ENCODE measurements at places on chromosomes 7 and 10.

DNA sequence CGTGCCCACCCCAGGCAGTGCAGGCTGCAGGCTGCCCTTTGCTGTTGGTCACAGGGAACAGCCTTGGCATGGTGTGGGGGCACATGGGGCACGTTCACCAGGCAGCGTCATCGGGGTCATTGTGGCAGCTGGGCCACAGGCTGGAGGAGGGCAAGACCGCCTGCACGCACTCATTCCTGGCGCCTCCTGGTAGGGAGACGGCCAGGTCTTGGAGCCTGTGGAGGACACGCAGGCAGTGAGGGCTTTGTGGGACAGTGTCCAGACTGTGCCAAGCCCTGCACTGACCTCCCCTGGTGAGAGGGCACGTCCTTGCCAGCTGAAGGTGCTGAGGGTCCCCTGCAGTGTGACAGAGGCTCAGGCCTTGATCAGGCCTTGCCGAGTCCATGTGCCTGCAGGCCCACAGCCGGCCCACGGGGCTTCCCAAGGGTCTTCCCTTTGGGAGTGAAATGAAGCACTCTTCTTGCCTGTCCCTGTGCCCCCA, 76.4 kb downstream of the NKX6-2 start:
- no peak for DNase-seq

DNA sequence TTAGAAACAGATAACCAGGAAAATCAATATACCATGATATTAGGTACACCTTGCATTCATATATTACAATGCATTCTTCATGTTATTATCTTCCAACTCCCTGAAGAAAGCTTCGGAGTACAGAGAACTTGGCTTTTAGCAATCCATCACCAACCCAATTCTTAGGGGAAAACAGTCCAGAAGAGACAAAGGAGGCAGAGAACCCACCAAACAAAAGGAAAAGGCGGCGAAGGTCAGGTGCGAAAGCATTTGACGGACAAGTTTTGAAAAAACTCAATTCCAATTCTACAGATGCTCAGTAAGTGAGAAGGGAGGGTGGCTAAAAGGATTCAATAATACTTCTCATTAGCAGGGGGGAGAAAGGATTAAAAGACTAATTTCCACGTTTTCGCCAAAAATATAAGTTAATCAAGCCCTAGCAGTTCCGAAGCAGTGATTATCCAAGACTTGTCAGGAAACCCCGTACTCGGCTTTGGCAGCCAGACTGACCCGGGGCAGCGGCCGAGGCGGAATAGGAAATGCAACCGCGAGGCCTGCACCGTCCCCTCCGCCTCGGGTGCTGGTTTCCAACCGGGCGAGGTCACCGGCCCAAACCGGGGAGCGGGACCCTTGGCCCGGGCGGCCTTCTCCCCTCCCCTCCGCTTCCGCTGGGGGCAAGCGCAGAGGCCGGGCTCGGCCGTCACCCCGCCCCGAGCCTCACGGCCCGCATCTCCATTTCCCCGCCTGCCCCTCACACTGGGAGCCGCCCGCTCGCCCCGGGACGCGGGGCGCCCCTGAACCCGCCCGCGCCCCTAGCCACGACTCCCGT, 747 bp downstream of the GDI2 start:
- peak; percentile 10 for DNase-seq

- DNase-seq = no peak
Observed at GRCh38 chr7:114422507-114423501, 8.2 kb downstream of the FOXP2 start.

GRCh38 chr10:109846832-109847231, 76.5 kb downstream of the XPNPEP1 start:
- no peak for DNase-seq

- no peak for DNase-seq
Observed at GRCh38 chr7:111485701-111486380, 76.5 kb downstream of the IMMP2L start.

GRCh38 chr7:27128776-27129728, 1.5 kb downstream of the HOXA4 start:
- DNase-seq = no peak

DNA sequence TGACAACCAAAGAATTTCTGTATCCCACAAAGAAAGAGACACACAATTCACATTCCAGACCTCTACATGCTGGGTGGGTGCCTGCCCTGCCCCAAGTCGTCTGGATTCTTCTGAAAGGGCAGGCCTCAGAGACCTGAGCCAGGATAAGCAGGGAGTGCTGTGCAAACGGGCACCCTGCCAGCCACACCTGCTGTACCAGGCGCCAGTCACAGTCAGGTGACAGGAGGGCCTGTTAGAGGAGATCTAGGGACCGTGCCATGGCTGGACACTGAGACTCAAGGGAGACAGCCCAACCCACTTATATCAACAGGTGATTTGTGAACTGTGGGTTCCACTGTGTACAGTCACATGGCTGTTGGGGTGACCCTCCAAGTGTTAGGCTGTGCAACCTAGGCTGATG, 103.1 kb upstream of the AFAP1L2 start:
- no peak for DNase-seq

DNA sequence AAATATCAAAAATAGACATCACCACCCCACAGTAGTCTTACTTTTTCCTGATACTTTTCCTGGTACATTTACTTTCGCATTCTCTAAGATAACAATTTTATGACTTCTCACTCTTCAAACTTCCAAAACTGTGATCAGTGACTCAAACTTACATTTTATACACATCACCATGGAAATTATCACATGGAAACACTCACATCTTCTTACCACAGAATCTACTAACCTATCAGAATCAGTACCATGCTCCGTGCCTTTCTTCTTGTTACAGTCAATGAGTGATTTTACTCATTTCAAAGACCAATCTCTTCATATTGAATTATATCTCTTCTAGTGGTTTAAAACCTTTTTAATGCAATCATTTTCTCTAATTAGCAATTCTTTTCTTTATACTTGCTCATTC, 120.3 kb downstream of the PTEN start:
- no peak for DNase-seq

- peak; percentile 37 for DNase-seq
Observed at GRCh38 chr10:60817398-60817805, 39.1 kb downstream of the CDK1 start.

DNA sequence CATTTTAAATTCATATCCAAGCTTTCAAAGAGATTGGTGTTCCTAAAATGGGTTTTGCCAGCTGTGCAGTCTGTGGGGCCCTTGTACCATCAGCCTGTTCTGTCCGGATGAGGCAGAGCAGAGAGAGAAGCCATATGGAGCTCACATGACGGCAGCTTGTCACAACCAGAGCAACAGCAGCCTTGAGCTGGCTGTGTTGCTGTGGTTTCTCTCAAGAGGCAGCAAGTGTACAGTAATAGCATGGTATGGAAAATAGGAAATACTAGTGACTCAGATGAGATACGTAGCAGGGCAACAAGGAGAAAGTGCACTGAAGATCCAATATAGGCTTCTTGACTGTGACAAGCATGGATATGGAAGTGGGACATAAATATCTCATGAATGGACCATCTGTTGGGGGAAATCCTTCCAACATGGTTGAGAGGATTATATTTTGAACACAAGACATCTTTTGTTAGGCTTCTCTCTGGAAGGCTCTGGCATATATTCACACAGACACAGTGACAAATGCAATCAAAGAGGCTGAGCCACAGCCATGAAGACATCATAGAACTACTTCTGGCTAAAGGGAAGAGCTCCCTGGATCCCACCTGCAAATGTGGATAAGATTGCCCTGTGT, 251.0 kb upstream of the TAC1 start:
- DNase-seq = no peak

GRCh38 chr7:68900096-68900495, 698.2 kb upstream of the AUTS2 start:
- DNase-seq = peak; percentile 8

DNA sequence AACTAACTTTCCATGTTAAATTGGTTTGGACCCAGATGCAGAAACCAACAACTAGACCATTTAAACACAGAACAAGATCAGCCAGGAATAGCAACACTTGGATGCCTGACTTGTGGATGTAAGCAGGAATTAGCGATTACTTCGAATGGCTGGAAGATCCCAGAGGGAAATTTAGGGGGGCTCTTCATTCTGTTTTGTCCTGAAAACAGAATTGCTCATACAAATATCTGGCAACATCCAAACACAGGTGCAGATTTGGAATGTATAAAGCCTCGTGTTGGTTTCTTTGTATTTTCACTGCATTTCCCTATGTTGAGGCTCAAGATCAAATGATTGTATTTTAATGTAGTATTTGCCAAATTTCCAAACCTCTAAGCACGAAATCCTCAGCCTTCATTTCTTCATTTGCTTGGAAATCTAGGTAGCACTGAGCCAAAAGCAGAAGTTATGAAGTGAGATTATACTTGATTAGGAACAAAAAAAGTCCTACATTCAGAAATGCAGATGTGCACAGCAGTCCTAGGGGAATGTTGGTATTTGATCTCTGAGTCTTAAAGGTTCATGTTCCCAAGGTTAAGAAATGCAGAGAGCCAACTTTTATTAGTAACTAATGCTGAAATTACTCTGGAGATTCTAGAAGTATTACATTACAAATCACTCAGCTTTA, 248.7 kb upstream of the TCF7L2 start:
- no peak for DNase-seq

- DNase-seq = no peak
Observed at GRCh38 chr10:61125560-61126170, 181.7 kb upstream of the RHOBTB1 start.

GRCh38 chr10:77501152-77501845, 136.3 kb downstream of the KCNMA1 start:
- DNase-seq = peak; percentile 98

DNA sequence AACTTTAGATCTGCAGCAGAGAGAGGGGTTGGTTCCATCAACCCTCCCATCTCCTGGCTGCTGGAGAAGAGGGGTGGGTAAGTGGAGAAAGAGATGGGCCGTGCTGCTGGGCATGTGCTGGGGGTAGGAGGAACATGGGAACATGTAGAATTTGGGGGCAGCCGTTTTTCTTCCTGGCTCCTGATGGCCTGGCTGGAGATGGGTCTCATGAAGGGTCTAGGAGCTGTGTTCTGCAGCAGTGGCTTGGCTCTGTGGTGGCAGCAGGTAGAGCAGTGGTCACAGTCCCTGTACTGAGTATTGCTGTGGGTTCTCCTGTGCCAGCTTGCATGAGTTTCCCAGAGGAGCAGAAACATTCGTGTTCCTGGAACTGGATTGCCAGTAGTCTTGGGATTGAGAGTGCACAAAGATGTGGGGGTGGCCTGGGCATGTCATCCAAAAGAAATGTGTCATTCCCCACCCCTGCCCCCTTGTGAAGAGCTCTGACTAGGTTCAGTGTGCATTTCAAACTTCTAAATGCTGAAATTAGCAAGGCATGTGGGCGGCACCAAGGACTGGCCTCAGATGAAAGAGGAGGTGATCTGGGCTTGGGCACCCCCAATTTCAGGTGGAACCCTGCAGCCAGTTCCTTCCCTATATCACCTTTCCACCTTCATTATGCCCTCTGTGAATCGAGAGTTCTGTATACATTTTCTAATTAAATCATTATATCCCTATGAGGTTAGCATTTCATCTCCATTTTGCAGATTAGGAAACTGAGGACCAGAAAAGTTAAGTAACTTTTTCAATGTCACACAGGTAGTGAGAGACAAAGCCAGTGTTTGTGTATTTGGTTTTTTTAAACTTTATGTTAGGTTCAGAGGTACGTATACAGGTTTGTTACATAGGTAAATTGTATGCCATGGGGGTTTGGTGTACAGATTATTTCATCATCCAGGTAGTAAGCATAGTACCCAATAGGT, 2.1 kb downstream of the CHST3 start:
- DNase-seq = peak; percentile 76

GRCh38 chr7:20597339-20597738, 18.1 kb upstream of the ABCB5 start:
- DNase-seq = peak; percentile 54

- peak; percentile 68 for DNase-seq
Observed at GRCh38 chr7:70923181-70923845, 208.6 kb upstream of the GALNT17 start.

DNA sequence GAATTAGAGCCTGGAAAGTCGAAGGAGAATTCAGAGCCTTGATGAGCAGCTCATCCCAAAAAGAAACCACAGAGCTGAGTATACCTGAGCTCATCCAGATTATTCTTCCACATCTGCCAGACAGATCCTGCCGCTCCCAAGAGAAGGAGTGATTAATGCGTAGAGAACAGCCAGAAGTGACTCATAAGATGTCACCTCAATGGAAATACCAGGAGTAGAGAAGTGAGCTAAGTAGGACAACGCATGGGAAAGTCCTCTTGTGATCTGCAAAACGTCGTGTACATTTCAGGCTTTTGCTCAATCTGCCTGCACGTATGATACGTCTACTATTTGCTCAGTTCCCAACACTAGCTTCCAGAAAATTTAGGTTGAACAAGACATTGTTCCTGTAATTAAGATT, 230.5 kb upstream of the AUTS2 start:
- peak; percentile 71 for DNase-seq

- peak; percentile 5 for DNase-seq
Observed at GRCh38 chr10:27319752-27320431, 79.3 kb upstream of the ACBD5 start.

- no peak for DNase-seq
Observed at GRCh38 chr10:86918022-86918471, 39.4 kb downstream of the MMRN2 start.

DNA sequence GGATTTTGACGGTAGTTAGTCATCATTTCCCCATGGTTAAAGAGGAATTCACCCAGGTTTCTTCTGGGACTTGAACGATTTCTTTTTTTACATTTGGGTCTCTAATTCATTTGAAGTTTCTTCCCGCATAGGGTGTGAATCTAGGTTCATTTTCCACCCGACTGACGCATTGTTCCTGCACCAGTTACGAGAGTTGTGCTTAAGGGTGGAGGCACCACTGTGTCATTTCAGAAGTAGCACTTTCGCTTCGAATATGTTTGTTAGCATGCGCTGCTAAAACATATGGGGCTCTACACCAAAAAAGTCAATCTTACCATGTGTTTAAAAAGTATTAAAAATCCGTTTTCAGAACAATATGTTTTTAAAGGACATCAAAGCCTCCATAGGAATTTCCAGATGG, 140.3 kb downstream of the VIPR2 start:
- no peak for DNase-seq

GRCh38 chr7:130139193-130139960, 65.8 kb downstream of the TMEM209 start:
- DNase-seq = no peak

DNA sequence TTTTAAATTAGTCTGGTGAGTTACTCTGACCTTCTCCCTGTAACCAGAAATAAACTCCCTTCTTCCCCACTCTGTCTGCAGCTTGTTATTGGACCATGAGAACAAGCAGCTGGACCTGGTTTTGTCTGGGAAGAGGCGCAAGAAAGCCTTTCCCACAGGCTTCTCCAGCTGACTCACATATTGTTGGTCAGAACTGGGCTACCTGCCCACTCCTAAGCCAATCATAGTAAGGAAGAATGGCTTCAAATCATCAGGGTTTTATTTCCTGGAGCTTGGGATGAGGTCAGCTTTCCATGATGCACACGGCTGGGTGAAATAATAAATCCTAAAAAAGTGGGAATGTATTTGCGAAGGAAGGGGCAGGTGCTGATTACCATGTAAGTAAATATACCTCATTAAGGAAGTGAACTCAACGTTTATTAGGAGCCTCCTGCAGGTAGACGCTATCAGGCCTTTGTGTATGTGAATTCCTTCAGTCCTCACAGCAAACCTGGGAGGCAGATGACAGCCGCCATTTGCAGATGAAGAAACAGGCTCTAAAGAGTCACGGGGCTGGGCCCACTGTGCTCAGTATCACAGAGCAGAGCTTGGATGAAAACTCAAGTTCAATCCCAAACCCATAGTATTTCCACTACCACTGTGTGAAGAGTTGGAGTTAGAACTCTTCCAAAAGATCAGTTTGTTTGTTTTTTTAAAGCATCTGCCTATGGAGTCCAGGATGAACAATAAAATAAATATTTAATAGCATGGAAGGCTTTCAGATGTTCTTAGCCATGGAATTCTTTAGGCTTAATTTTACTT, 32.8 kb downstream of the IL15RA start:
- DNase-seq = peak; percentile 99

- peak; percentile 85 for DNase-seq
Observed at GRCh38 chr10:3887885-3888476, 103.0 kb upstream of the KLF6 start.

Measured in fibroblast of skin of scalp (primary cell).